Kidney (tissue), 22 donors: ENCODE measurements at places on chromosomes 7 and 10. TPM values are rescaled to one million over a fixed set of nuclear protein-coding genes. Genes with fewer than 3 reads are reported as not detected.

GRCh38 chr7:682810-683209 is 43.7 kb upstream of the DNAAF5 start:
- DNase-seq, result no peak
- H3K27ac ChIP-seq, result no peak overlapping the region
- no peak overlapping the region for H3K4me3 ChIP-seq
- no peaks in the 10 kb centered on the region for H3K4me1 ChIP-seq
- no peaks in the 10 kb centered on the region for H3K36me3 ChIP-seq

- peaks cover 4% of the 10 kb centered on the region for H3K4me1 ChIP-seq
- no peak overlapping the region for H3K27ac ChIP-seq
- H3K4me3 ChIP-seq, result no peak overlapping the region
- no peak for DNase-seq
These were observed 108.9 kb downstream of the TPST1 start for GRCh38 chr7:66313886-66314568.

GRCh38 chr10:80598084-80598798 is 60.5 kb downstream of the SH2D4B start:
- H3K4me1 ChIP-seq, result no peaks in the 10 kb centered on the region
- no peaks in the 10 kb centered on the region for H3K27me3 ChIP-seq
- H3K4me3 ChIP-seq, result no peak overlapping the region
- DNase-seq, result no peak
- H3K36me3 ChIP-seq, result no peaks in the 10 kb centered on the region

GRCh38 chr10:87095236-87095945 is 385 bp downstream of the SHLD2 start:
- H3K27ac ChIP-seq, result peak overlapping the region; percentile 94
- peak; percentile 92 for DNase-seq
- peaks cover 4% of the 10 kb centered on the region for H3K4me1 ChIP-seq
- peak overlapping the region; percentile 79 for H3K4me3 ChIP-seq

- no peak overlapping the region for H3K27ac ChIP-seq
- no peaks in the 10 kb centered on the region for H3K27me3 ChIP-seq
- no peak for DNase-seq
- no peak overlapping the region for H3K4me3 ChIP-seq
- H3K36me3 ChIP-seq, result no peaks in the 10 kb centered on the region
These were observed 176.7 kb downstream of the GNAI1 start for GRCh38 chr7:80311313-80311712.

DNA sequence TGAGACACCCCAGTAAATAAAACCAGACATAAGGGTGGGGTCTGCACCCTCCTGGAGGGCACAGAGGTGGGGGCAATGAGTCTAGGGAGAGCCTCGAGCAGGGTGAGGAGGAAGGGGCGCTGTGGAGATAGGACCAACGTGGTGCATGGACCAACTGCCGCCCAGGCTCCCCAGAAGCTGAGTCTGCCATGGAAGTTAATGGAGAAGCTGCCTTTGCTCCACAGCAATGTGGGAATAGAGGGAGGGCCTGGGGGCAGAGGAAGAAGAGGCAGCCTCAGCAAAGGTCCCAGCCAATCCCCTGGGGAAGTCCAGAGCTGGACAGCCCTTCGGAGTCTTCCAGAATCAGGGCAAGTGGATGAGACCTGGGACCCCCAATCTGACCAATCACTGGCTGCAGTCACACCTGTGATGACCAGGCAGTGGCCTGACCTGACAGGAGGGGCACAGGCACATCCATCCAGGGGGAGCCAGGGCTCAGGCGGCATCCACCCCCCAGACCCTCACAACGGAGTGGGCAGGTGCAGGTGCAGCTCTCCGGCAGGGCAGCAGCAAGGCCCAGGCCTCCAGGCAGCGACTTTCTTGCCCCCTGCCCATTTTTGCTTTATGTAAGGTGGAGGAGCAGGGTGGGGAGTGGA is 242.2 kb upstream of the PPP2R2D start:
- no peaks in the 10 kb centered on the region for H3K36me3 ChIP-seq
- H3K27me3 ChIP-seq, result no peaks in the 10 kb centered on the region
- H3K4me1 ChIP-seq, result peaks cover 14% of the 10 kb centered on the region
- no peak for DNase-seq
- no peak overlapping the region for H3K27ac ChIP-seq
- no peak overlapping the region for H3K4me3 ChIP-seq

DNA sequence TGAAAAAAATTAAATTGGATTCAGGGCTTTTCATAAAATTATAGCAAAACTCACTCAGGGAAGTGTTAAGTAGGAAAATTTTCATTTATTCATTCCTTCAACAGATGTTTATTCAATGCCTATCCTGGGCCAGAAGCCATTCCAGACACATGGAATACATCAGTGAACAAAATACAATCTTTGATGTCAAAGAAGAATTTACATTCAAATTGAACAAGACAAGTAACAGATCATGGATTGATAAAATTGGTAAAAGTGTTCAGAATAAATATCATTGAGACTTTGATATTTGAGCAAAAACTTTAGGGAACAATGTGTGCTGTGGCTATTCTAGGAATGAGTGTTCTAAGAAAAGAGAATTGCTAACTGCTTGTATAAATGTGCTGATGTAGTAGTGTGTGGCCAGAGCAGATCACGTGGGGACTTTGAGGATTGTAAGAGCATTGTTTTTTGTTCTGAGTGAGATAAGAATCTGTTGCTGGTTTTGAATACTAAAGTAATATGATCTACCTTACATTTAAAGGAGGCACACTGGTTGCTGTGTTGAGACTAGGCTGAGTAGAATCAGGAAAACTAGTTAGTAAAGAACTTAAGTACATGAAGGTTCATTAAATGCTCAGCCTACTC is 957.2 kb downstream of the PCDH15 start:
- H3K36me3 ChIP-seq, result no peaks in the 10 kb centered on the region
- no peak overlapping the region for H3K27ac ChIP-seq
- no peaks in the 10 kb centered on the region for H3K4me1 ChIP-seq
- peak; percentile 30 for DNase-seq

DNA sequence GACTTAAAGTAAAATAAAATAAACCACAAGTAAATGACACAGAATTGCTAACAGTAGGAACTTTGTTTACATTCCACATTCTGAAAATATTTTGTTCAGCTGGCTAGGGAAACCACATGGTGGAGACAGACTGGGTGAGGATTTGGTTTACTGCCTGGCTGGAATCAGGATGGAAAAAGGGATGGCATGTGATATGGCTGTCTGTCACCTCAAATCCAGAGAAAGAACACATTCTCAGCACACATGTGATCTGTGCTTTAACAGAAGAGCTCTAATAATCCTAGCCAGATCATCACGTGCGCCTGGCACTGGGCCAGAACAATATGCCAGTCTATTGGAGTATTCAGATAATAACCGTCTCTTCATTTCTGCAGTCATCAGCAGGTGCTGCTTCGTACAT is 90.9 kb upstream of the PIP4K2A start:
- H3K27me3 ChIP-seq, result no peaks in the 10 kb centered on the region
- DNase-seq, result peak; percentile 16
- no peak overlapping the region for H3K4me3 ChIP-seq
- no peaks in the 10 kb centered on the region for H3K4me1 ChIP-seq
- H3K36me3 ChIP-seq, result no peaks in the 10 kb centered on the region

GRCh38 chr7:102446387-102447156 is 13.2 kb downstream of the ORAI2 start:
- H3K27me3 ChIP-seq, result no peaks in the 10 kb centered on the region
- DNase-seq, result no peak
- H3K4me1 ChIP-seq, result no peaks in the 10 kb centered on the region
- H3K27ac ChIP-seq, result no peak overlapping the region

GRCh38 chr7:16411391-16411790 is 9.9 kb downstream of the CRPPA start:
- no peaks in the 10 kb centered on the region for H3K27me3 ChIP-seq
- DNase-seq, result no peak
- no peak overlapping the region for H3K27ac ChIP-seq

DNA sequence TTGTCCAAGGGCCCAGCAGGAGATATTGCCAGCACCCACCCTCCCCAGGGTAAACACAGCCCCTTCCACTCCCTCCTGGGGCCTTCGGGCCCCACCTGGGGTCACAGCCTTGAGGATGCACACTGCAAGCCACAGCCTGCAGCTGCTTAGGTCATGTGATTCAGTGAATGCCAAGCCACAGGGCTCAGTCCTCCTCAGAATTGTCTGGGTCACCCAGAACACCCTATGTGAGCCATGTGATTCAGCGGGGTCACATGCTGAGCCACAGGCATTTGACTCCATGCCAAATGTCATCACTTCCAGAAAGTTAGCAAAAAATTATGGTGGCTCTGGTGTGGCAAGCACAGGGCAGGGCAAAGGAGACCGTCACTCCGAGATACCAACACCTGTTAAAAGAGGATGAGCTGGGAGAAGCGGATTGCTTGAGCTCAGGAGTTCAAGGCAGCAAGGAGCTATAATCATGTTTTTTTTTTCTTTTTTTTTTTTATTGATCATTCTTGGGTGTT is 17.2 kb upstream of the PSAP start:
- no peak overlapping the region for H3K27ac ChIP-seq
- peak; percentile 82 for DNase-seq
- peaks cover 4% of the 10 kb centered on the region for H3K4me1 ChIP-seq
- no peak overlapping the region for H3K4me3 ChIP-seq
- no peaks in the 10 kb centered on the region for H3K36me3 ChIP-seq

DNA sequence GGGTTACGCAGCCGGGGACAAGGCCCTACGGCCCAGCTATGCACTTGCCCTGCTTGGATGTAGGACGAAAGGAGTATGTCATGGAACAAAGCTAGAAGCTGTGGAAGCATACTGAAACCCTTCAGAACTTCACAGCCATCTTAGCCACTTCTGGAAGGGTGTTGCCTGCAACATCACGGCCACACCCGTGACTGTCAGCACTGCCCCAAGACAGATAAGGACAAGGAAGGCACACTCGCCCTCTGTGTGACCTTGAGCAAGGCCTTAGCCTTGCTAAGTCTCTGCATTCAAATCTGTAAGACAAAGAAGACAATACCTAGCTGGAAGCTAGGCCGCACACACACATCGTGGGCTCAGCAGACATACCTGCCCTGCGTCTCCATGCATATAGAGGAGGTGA is 352.5 kb upstream of the MGMT start:
- no peaks in the 10 kb centered on the region for H3K27me3 ChIP-seq

GRCh38 chr10:102578782-102579181 is 65.5 kb upstream of the TRIM8 start:
- H3K36me3 ChIP-seq, result no peaks in the 10 kb centered on the region
- H3K4me1 ChIP-seq, result peaks cover 25% of the 10 kb centered on the region
- no peak for DNase-seq
- no peak overlapping the region for H3K4me3 ChIP-seq
- no peaks in the 10 kb centered on the region for H3K27me3 ChIP-seq
- H3K27ac ChIP-seq, result no peak overlapping the region

DNA sequence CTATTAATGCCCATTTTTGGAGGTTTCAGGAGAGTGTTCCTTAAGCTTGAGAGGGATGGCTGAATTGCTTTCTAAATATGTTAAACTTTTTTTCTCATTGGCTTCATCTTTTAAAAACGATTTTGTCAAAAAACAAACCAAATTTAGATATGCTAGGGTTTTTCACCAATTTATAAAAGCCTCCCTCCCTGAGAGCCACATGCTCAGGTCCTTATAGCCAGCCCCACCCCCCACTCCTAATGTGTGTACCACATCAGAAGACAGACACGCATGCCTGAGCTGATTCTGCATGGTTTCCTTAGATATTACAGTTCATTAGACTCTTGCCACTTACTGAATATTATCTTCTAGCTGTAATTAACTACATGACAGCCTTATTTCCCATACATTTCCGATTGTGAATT is 2.0 kb downstream of the CUL1 start:
- no peaks in the 10 kb centered on the region for H3K27me3 ChIP-seq
- H3K4me3 ChIP-seq, result peak overlapping the region; percentile 79
- no peaks in the 10 kb centered on the region for H3K36me3 ChIP-seq
- peak; percentile 75 for DNase-seq
- H3K27ac ChIP-seq, result no peak overlapping the region

GRCh38 chr10:123787566-123787965 is 104.0 kb downstream of the CPXM2 start:
- H3K36me3 ChIP-seq, result no peaks in the 10 kb centered on the region
- no peaks in the 10 kb centered on the region for H3K27me3 ChIP-seq
- no peaks in the 10 kb centered on the region for H3K4me1 ChIP-seq
- DNase-seq, result no peak
- H3K4me3 ChIP-seq, result no peak overlapping the region

DNA sequence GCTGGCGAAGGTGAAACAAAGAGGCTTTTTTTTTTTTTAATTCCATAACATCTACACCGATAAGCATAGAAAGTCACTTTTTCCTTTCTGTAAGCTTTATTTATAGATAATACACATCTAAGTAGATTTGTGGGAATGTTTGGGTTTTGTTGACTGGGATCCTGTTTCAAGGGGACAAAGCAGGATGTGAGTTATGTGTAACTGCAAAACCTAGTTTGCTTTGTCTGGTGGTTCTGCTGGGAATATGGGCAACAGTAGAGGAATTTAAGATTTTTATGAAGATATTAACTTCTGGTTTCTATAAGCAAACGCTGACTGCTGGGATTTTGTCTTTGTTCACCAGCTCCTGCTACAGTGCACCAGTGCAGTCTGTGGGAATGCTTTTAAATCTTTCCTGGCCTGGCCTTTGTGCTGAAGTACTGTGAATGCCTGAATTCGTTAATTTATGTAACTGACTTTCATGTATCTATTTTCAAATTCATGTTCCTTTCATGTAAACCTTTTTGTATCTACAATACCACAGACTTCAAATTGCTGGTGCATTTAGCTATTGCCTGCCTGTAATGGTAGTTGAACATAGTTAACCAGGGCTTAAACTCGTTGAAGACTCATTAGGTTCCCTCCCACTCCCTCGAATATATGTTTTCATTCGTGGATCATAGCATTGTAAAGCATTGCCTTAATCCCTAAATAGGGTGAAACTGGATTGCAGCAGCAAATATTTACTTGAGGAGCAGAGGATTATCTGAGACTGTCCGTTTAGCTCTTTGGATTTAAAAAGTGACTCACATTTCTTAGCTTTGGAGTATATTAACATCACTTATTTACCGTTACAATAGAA is 1.5 kb downstream of the KLHL7 start:
- DNase-seq, result peak; percentile 24
- H3K4me3 ChIP-seq, result peak overlapping the region; percentile 98
- H3K27ac ChIP-seq, result no peak overlapping the region
- H3K4me1 ChIP-seq, result peaks cover 11% of the 10 kb centered on the region

- H3K36me3 ChIP-seq, result no peaks in the 10 kb centered on the region
- H3K4me3 ChIP-seq, result no peak overlapping the region
- H3K4me1 ChIP-seq, result no peaks in the 10 kb centered on the region
- DNase-seq, result no peak
- no peaks in the 10 kb centered on the region for H3K27me3 ChIP-seq
These were observed 341.9 kb downstream of the LRMDA start for GRCh38 chr10:75773231-75773780.

GRCh38 chr10:73287441-73287840 is 35.0 kb upstream of the MRPS16 start:
- no peak overlapping the region for H3K27ac ChIP-seq
- H3K36me3 ChIP-seq, result no peaks in the 10 kb centered on the region
- no peaks in the 10 kb centered on the region for H3K27me3 ChIP-seq
- DNase-seq, result no peak

AZGP1 gene
- 10.0 TPM for total RNA-seq

DOCK1 gene
- total RNA-seq, result 81.7 TPM

WIPF3 gene
- total RNA-seq, result 4.5 TPM

IL15RA gene
- 13.9 TPM for total RNA-seq

ARMC3 gene
- total RNA-seq, result 5.5 TPM

SND1 gene
- total RNA-seq, result 154 TPM
